ENCODE measurements at places on chromosomes 4 and X. TPM values are rescaled to one million over a fixed set of nuclear protein-coding genes. Genes with fewer than 3 reads are reported as not detected.

Gene SPP1
- not detected for total RNA-seq

- DNase-seq, result no peak
These were observed 1.0 kb downstream of the LAMP2 start for GRCh38 chrX:120468071-120468470.

GRCh38 chr4:76377911-76378310 lies 43.0 kb downstream of the CCDC158 start:
- peak; percentile 36 for DNase-seq

- peak; percentile 25 for DNase-seq
These were observed 76.9 kb downstream of the TMLHE start for GRCh38 chrX:155535866-155536265.

DNA sequence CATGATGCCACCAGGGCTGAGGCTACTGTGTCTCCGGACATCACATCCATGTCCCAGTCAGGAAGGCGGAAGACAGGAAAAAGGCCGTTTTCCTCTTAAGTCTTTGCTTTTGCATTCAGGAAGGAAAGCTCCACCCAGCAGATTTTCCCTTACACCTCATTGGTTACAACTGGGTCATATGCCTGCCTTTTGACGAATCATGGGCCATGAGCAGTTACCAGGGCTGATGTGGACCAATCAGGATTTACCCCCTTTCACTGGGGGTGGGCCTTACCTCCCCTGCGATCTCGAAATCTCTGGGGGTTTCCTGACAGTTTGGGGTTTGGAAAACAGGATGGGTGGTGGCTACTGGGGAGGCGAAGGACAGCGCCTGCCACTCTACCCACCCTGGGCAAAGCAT lies 52.5 kb upstream of the GRPEL1 start:
- peak; percentile 17 for DNase-seq

- peak; percentile 47 for DNase-seq
These were observed 61.4 kb downstream of the WFS1 start for GRCh38 chr4:6331018-6331417.

DNA sequence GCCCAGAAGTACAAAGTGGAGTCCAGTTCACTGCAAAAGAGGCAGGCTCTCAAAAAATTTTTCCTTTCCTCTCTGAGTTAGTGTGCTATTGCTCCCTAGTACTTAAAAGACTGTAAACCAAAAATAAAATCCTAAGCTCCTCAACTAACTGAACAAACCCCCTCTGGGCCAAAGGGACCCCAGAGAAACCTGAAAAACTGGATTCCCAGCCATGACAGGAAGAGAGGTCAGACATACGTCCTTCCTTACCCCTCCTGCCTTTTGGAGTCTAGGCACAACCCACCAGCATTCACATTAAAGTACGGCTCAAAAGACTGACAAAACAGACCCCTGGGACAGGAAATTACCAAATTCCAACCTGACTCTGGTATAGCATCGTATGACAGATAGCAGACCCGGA lies 957.9 kb upstream of the PRKX start:
- no peak for DNase-seq

Gene TADA2B
- total RNA-seq, result 16.5 TPM

Gene DRD5
- total RNA-seq, result not detected

Gene BEX3
- total RNA-seq, result 146 TPM

DNA sequence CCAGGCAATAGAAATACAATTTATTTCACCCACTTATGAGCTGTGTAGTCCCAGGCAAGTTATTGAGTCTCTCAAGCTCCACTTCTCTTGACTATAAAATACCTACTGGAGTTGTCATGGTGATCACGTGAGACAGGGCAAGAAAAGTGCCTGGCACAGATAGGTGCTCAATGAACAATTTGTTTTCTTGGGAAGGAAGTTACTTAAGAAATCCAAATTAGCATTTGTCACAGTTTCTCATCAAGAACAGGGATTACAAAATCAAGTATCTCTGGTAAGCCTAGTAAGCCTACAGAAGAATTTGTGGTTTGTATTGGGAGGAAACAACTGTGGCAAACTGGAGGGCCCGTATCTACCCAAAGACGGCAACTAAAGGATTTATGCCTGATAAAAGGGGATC lies 37.5 kb upstream of the RASGEF1B start:
- DNase-seq, result no peak

GRCh38 chr4:72629540-72629939 lies 60.5 kb upstream of the ADAMTS3 start:
- DNase-seq, result peak; percentile 79

Gene GPR50
- not detected for total RNA-seq

DNA sequence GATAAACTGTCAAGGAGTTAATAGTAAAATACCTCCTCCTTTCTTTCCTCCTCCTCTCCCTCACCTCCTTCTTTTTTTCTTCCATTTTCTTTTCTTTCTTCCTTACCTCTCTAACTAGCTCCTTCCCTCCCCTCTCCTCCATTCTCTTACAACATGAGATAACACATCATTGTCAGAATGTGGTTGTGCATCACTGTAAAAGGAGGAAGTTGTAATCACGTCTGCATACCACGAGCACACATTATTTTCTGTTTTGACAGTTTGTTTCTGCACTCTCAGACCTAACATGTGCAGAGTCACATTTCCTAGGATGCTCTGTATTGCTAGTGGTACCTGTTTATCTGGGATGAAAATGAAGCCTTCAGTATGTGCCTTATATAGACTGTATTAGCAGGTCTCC lies 9.1 kb downstream of the SLIT2 start:
- DNase-seq, result no peak

DNA sequence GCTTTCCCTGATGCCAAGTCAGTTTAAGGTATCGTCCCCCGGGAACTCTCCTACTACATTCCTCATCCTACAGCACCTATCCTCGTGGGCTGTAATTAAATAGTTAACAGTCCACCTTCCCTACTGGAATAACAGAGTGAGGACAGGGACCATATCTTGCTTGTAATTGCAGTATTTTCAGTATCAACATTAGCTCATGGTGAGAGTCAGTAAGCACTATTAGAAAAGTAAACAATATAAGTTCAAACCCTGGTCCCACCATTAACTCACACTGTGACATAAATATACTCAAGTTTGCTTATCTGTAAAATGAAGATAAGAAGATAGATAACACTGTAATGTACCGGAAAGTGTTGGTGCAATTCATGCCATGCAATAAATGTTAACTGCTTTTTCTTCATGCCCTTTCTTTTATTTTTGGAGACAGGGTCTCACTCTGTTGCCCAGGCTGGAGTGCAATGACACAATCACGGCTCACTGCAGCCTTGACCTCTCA lies 61.3 kb downstream of the SH3RF1 start:
- DNase-seq, result no peak

DNA sequence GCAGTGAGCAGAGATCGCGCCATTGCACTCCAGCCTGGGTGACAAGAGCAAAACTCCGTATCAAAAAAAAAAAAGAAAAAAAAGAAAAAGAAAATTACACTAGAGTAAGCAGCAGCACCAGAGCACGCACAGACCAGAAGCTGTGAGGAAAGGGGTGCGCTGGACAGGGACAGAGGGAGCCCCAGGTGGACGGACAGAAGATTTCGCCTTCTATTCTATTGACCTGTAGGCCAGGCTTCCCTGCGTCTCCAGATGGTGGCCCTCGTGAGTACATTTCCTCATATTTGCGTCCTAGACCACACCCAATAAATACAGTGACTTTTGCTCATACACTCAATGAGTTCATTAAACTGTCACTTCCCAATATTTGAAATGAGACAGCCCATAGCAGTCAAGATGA lies 19.1 kb downstream of the MTNR1A start:
- DNase-seq, result peak; percentile 32

DNA sequence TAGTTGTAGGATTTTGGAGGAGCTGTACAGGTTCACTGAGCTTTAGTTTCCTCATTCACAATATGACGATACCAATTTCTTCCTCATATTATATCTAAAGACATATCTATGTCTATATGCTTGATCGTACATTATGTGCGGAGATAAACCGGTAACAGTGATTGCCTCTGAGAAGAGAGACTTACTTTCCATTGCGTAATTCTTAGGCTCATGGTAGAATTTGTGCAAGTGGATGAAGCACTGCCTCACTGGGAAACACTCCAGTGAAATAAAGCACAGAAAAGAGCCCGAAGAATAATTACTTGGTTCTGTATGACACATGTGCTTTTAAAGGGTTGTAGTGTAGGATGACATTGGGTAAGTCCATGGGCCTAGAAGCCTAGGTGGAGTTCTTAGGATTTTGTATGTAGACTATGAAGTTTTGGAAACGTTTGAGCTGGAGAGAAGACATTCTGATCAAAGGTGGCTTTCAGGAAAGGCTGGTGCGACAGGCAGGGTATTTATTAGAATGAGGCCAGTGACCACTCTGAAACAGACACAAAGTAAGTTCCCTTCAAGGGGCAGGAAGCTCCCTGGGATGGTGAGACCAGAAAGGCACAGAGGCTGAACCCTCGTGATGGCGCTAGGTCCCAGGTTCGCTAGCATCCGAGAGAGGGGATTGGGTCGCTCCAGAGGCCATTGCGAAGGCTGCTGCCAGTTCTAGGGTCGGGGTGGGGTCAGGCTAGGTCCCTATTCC lies 649 bp upstream of the VBP1 start:
- DNase-seq, result no peak

DNA sequence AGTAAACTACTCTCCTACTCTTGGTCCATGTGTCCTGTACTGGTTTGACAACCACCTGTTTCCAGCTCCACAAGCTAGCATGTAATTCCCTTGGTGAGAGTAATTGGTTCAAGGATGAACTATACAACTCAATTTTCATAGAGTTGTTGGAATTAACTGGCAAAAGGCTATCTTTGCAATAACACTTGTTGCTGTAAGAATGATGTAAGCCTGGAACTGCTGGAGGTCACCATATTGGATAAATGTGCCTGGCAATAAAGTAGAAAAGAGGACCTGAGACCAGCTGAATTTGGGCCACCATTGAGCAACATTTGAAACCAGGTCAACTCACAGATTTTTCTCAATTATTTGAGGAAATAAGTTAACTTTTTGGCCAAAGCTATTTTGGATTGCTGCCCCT lies 175.5 kb downstream of the CAMK2D start:
- no peak for DNase-seq

Gene SCFD2
- 40.7 TPM for total RNA-seq

Gene COL4A6
- total RNA-seq, result 3.5 TPM

Gene ARMCX5
- 39.2 TPM for total RNA-seq

DNA sequence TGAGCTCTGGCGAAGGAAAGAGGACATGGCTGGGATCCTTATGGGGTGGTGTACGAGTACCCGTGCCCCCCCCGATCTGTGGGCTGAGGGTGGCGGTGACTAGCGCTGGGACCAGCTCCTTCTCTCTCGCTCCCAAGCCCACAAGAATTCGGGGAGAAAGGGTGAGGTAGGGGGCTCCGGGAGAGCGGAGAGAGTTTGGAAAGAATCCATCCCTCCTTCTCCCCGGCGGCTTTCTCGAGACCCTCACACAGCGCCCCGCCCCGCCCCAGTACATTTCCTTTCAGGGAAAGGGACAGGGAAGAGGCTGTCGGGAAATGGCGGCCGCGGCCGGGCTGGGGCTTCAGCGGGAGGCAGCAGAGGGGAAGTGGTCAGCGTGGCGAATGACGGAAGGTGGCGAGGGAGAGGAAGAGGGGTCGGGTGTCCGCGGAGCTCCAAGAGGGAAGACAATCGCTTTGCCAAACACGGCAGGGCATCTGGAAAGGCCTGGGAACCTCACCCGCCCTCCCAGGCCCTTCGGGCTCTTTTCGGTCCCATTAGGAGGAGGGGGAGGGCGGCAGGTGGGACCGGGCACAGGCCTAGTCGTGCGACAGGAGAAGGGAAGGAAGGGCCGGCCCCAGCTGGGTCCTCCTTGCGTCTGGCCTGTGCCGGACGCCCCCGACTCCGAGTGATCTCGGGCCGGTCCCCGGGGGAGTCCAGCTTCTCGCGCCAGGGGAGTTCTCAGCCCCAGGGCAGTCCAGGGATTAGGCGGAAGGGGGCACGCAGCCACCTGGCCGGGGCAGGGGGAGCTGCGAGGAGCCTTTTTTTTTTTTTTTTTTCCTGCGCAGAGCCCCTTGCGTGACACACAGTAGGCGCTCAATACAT lies 10.2 kb downstream of the HNRNPH2 start:
- no peak for DNase-seq

GRCh38 chrX:39199429-39199828 lies 398.2 kb downstream of the MID1IP1 start:
- DNase-seq, result peak; percentile 35

Gene TCEAL1
- 26.3 TPM for total RNA-seq

GRCh38 chrX:154855256-154855655 lies 20.8 kb upstream of the SMIM9 start:
- DNase-seq, result no peak

DNA sequence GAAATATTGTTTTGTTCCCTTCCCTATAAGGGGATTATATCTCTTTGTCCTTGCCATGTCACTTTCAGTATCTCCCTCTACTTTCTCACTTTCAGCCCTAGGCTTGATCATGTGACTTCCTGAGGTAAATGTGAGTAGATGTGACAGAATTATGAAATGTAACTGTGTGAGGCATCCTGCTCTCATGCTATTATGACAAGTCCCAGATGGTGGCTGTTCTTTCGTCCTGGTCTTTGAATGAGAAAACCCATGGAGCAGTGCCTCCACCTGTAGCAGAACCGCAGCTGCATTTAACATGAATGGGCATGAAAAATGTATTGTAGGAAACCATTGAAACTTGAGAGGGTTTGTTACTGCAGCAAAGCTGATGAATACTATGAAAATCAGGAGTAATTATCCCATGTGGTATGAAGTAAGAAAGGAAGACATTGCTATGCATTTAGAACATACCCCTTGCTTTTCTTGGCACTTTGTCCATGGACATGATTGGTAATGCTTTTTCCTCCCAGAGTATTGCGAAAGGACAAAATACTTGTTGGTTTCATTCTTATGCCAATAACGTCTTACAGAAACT lies 202.2 kb upstream of the GPRIN3 start:
- DNase-seq, result no peak

DNA sequence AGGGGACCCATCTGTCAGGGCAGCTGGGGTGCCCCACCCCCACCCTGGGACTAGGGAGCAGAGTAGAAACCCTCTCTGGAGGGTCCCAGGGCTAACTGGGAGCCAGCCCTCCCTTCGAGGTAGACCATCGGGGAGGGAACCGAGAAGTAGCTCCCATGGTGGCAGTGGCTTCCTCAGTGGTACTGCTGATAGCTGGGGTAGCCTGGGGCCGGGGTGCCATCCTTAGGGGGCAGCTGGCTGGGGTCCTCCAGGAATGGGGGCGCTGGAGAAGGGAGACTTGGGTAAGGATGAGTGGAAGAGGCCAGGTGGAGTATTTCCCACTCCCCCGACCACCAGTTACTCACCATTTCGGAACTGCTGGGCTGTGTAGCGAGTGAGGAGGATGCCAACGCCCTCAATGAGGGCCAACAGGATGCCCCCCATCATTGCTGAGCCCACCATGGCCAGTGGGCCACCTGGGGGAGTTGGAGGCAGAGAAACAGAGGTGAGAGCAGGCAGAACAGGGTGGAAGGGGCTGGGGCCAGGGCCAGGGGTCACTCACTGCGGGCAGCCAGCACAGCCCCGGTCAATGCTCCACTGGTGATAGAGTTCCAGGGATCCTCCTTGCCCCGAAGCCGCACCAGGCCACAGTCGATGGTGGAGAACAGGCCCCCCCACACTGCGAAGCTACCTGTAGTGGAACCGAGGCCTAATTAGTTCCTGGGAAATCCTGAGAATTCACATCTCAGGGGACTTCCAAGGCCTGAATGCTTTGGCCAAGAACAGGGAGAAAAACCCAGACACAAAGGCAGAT lies 3.8 kb downstream of the TIMM17B start:
- no peak for DNase-seq

GRCh38 chr4:166008510-166008909 lies 135.5 kb downstream of the TLL1 start:
- DNase-seq, result no peak

Data from PC-3 (cell line).